NCI-H146 (cell line): ENCODE measurements at places on chromosomes 1 and 21.

GRCh38 chr1:37676281-37677142 is 15.8 kb upstream of the CDCA8 start:
- DNase-seq, result no peak

DNA sequence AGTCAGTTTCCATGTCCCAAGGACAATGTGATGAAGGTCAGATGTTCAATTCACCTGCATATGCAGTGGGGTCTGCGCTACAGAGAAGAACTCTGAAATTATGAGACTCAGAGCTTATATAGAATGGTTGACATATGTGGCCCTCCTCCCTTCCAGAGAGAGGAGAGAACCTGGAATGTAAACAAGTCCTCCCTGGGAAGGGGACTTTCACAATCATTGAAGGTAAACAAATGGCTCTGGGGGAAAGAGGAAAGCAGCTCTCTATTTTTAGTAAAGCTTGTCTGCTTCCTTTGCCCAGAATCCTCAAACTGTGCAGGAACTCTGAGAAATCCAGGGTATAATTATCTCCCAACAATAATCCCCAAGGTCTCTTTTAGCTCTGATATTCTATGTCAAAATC is 9.8 kb downstream of the OVGP1 start:
- DNase-seq, result no peak

DNA sequence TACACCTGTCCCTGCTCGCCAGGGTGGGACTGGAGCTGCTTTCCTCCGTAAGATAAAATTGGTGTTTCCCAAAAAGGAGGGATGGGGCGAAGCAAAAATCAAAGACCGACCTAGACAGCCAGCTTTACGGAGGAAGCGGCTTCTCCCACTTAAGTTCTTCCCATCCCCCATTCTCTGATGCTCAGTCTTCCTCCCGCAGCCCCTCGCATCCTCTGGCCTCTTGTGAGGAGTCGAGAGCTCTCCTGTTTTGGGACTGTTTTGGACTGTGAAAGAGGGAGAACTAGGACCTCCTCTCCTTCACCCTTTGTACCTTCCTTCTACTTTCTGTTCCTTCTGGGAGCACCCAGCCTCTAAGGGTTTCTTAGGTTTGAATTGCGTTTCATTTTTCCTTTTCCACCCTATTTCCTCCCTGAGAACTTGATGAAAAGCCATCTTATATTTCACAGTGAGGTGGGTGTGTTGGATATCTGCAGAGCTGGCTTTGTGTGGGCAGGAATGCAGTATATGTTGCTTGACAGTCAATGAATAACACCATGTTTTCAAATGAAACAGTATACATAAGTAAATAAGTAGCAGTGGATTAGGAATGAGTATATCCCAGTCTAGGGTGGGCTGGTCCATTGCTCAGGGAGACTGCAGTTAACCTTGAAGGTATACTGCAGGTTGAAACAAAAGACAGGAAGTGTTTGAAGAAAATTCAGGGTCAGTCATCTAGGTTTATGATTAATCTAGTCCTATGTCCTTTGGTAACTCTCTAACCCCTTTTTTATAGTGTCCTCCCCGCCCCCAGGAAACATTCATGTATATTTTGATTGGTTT is 848 bp downstream of the CTTNBP2NL start:
- DNase-seq, result peak; percentile 19

DNA sequence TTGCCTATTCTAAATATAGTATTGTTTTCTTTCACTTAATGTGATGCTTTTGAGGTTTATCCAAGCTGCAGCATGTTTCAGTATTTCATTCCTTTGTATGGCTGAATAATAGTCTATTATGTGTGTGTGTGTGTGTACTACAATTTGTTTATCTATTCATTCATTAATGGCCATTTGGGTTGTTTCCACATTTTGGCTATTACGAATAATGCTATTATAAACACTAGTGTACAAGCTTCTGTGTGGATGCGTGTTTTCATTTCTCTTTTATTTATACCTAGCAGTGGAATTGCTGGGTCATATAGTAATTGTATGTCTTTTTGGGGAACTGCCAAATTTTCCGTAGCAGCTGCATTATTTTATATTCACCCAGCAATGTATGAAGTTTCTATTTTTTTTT is 15.0 kb upstream of the THEM5 start:
- DNase-seq, result no peak

DNA sequence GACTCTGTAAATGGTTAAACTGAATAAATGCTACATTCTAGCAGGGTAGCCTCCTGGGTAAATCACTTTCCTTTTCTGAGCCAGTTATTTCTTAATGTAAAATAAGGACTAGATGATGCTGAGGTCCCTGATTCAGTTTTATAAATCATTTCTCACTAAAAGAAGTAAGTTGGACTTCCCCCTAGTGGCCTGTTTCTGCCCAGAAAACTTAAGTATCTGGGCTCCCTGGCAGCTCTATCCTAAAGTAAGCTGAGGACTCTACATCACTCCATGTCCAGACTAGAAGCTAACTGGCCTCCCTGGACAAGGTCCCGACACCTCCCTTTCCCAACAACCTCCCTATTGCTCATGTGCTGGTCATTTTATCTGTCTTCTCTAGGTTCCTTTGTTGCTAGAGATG is 3.0 kb downstream of the GPN2 start:
- DNase-seq, result no peak

GRCh38 chr1:21293537-21294265 is 3.4 kb upstream of the ECE1 start:
- DNase-seq, result no peak

- DNase-seq, result no peak
Observed at GRCh38 chr1:233993651-233994050, 89.2 kb downstream of the SLC35F3 start.

GRCh38 chr1:26220199-26220912 is 13.6 kb upstream of the CEP85 start:
- DNase-seq, result no peak

GRCh38 chr1:78240755-78241154 is 195.0 kb downstream of the GIPC2 start:
- no peak for DNase-seq
